ENCODE measurements at places on chromosomes 3 and 15.

GRCh38 chr3:173945806-173946205, 548.3 kb downstream of the NLGN1 start:
- DNase-seq, result no peak

DNA sequence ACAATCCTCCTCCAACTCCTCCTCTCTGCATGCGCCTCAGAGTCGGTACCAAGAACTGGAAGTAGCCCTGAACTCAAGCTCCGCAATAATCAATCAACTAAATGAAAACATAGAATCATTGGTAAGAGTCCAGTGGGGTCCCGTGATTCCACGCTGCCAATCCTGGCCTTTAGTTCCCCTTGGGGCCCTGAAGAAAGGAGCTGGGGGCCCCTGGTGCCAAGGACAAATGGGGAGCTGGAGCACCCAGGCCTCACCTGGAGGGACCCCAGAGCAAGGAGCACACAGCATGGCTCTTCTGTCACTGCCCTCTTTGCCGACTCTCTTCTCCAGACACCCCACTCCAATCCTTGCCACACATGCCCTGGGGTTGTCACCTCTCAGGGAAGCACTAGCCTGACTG, 80.3 kb downstream of the ADAMTS7 start:
- DNase-seq, result no peak

DNA sequence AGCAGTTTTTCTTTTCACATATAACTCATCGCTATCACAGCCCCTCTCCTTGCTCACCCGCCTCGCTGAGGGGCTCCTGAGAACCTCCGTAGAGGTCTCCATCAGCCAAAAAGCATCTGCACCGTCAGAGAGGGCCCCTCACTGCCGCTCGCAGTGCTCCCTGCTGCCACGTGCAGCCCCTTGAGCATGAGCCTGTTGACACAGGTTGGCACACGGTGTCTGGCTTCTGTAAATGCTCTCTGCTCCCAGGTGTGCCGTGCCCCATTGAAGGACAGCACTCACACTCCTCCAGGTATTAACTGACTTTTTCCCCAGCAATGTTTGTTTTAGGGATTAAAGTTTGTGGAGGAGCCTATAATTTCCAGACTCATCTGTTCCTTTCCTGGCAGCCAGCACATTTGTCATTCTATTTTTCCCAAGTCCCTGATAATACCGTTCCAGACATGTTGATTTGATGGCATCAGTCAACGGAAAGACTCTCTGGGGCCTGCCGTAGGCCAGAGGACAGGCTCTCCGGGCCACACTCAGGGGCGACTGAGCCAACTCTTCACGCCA, 2.1 kb upstream of the FURIN start:
- DNase-seq, result no peak

GRCh38 chr3:94778814-94779494, 716.1 kb downstream of the NSUN3 start:
- DNase-seq, result no peak

DNA sequence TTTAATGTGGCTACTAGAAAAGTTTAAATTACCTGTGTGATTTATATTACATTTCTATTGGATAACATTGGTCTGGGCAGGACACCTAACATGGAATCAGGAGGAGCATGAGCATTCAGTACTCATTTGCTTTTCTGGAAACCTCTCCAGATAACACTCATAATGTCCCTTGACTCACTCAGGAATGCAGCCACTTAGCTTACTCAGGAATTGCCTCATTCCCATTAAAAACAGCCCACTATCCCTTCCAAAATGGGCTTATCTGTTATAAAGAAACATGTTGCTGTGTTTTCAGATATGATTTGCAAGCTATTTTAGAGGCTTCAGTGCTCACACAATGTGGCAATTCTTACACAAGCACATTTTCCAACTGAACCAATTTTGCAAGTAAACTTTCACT, 17.1 kb downstream of the GBE1 start:
- peak; percentile 96 for DNase-seq

- DNase-seq, result no peak
These were observed 17.9 kb upstream of the AVEN start for GRCh38 chr15:34056911-34057310.

- DNase-seq, result no peak
These were observed 4.1 kb downstream of the GORASP1 start for GRCh38 chr3:39103324-39103693.

GRCh38 chr15:24772686-24773373, 97.3 kb downstream of the NPAP1 start:
- DNase-seq, result peak; percentile 18

DNA sequence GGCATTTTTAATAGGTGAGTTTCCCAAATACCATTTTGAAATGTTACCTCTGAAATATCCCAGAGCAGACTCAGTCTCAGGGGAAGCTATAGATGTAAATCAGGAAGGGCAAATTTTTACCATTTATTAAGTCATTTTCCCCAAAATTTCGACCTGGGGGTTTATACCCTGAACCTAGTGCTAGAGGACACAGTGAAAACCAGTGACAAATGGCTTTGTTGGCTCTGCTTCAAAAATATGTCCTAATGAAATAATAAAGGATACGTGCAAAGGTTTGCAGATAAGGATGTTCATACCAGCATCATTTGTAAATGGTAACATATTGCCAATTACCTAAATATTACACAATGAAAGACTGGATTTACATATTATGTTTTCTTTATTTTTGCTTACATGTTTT, 546.7 kb upstream of the ADAMTS9 start:
- no peak for DNase-seq

DNA sequence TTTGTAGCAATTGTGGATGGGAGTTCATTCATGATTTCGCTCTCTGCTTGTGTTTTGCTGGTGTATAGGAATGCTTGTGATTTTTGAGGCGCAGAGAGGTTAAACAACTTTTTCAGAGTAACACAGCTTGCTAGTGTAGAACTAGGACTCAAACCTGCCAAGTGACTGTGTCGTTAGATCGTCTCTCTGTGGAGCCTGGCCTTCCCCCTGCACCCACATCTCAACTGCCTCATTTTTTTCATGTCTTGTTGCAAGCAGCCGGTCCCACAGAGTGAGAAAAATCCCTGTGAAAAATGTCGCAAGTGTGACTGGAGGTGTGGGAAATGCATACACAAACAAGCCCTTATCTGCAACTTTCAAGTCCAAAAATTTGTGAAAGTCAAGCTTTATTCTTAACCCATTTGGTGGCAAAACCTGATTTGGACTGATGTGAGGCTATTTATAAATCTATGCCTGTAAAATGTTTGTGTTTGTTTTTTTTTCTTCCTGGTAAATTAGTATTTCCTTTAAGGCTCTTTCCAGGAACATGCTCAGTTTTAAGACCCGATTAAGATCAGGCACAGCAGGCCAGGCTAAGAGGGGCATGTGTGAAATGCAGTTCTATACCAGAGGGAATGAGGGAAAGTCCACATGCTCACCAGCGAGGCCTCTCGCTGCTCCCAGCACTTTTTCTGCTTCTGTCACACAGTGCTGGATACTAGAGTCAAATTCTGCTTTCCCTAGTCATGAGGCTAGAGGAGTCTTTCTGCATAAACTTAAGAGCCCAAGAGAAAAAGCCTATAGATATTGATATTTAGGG, 25.8 kb downstream of the ST6GAL1 start:
- DNase-seq, result no peak

GRCh38 chr3:41267975-41268640, 68.8 kb downstream of the CTNNB1 start:
- DNase-seq, result peak; percentile 73

DNA sequence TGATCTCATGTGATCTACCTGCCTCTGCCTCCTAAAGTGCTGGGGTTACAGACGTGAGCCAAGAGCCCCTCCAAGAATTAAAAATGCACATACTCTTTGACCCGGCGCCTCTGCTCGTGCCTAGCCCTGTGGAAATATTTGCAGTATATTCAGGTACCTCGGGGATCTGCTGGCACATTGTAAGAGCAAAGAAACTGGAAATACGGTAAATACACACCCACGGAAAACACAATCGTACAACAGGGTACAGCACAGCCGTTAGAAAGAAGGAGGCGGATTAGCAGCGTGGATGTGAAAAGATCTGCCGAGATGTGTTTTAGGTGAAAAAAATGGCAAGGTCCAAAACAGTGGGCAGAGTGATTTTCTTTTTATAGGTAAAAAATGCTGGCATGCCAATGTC, 6.1 kb upstream of the HDAC11 start:
- DNase-seq, result no peak

DNA sequence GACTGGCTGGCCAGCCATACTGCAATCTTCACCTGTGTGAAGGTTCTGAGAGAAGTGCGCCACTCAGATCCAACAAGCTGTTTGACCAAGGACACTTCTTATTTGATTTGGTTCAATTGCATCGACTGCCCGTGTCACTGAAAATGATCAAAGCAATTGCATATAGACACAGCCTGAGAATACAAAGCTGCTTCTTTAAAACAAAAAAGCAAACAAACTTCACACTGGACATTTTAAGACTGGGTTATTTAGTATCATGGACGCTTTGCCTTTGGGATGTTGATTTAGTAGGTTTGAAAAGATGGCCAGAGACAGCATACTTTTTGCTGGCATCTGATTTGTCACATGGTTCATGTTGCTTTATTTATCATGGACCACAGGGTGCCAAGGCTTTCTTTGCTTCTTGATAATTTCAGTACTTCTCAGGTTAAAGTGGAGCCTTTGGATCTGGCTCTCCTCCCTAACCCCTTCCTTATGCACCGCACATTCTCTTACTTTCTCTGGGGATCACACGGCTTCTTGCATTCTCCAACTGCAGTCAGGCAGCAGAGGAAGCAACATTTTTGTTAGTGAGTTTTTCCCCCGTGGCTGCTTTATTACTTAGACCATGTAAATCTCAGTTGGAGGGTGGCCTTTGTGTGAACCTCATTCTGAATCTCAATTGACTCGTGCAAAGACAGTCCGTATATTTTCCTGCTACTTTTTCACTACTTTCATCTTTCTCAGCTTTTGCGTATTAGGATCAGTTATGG, 151.0 kb downstream of the CD47 start:
- no peak for DNase-seq

DNA sequence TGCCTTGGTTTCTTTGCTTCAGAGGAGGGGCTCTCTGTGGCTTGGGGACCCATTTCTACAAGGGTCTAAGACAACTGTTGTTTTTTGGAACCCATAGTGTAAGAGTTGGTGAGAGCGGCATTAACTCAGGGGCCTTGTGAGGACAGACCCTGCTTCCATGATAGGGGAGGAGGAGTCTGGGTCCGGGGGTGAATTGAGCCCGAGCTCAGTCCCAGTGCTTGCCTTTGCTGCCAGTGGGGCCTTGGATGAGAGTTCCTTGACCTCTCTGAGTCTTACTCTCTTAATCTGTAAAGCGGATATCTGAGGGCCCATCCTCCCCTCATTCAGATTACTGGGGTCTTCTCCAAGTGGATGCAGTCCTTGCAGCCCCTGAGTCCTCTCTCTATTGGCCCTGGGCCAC, 74.2 kb downstream of the EEFSEC start:
- DNase-seq, result no peak

DNA sequence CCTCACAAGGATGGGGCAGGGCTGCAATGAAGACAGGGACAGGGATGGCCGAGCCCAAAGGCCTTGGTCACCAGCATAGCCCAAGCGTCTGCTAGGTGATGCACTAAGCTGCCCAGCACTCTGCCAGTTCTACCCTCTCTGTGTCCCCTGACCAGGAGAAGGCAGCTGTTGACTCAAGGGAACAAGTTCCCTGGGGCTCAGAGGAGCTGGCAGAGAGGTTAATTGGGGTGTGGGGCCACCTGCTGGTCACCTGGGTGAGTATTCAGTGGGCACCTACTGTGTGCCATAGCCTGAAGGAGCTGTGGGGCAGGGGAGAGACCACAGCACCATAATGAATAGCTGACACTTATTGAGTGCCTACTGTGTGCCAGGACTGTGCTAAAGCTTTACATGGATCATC, 22.0 kb upstream of the DOCK3 start:
- no peak for DNase-seq

- DNase-seq, result no peak
These were observed 32.6 kb downstream of the COL6A5 start for GRCh38 chr3:130377960-130378676.

GRCh38 chr15:51550841-51551240, 71.7 kb downstream of the DMXL2 start:
- DNase-seq, result no peak

GRCh38 chr3:12901623-12902045, 60.3 kb upstream of the RPL32 start:
- no peak for DNase-seq

DNA sequence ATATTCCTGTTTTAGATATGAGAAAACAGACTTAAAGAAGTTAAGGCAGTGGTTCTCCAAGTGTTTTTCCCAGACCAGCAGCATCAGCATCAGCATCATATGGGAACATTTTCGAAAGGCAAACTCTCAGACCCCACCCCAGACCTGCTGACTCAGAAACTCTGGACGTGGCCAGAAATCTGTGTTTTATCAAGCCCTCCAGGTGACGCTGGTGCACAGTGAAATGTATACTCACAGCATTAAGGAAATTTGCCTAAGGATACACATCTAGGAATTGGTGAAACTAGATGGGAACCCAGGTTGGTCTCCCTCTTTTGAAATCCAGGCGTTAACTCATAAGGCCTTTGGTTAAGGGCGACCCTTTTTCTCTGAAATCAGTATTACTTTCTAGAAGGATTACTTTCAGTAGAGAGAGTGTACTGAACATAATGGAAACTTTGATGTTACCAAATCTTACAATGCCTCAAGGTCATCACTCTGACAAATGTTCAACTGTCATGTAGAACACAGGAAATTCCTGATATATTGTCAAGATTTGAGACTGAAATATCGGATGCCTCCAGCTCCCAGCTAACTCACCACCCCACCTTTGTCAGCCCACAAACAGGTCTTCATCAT, 910.2 kb downstream of the ROBO1 start:
- DNase-seq, result no peak

DNA sequence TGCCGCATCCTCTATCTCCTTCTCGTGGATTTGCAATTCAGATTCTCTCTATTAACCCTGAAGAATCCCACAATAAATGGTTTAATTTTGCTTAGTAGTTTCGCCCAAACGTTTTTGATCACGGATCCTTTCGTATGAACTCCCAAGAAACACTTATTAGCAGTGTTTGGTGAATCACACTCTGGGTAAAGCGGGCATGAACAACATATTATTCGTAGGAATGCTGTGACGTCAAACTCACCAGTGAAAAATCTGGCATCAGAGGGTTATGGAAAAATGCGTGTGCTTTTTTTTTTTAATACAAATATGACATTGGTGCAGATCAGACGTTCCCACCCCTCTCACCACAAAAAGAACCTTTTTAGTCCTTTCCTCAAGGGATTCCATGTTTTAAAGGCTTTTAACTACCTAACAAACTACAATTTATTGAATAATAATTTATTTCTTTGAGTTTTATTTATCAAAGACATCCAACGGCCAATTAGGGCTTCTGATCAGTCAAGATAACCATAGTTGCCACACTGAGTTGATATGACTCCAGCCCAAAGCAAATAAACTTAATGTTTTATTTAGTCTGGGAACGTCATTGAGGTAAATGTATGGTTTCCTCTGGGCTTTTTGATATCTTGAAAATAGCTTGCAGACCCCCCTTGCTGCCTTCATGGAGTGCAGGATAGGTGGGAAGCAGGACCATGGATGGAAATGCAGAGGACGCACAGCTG, 45.5 kb upstream of the CGNL1 start:
- DNase-seq, result no peak

Data from GM04503 (cell line).